ENCODE measurements at places on chromosomes 7 and 10.

GRCh38 chr10:70659306-70659705, 13.0 kb upstream of the ADAMTS14 start:
- peak; percentile 21 for DNase-seq

GRCh38 chr7:89017695-89018094, 222.2 kb upstream of the TEX47 start:
- DNase-seq, result no peak

GRCh38 chr10:88118729-88119128, 255.3 kb downstream of the PTEN start:
- no peak for DNase-seq

GRCh38 chr10:27319752-27320431, 79.3 kb upstream of the ACBD5 start:
- no peak for DNase-seq

GRCh38 chr7:29102558-29103151, 43.7 kb downstream of the CPVL start:
- no peak for DNase-seq

GRCh38 chr7:36971515-36972139, 247.3 kb upstream of the AOAH start:
- no peak for DNase-seq

- no peak for DNase-seq
Measured at GRCh38 chr10:102696736-102697135, 17.5 kb downstream of the ARL3 start.

GRCh38 chr10:51877636-51878035, 178.2 kb upstream of the CSTF2T start:
- DNase-seq, result no peak

- no peak for DNase-seq
Measured at GRCh38 chr7:119748991-119749390, 524.0 kb upstream of the KCND2 start.

DNA sequence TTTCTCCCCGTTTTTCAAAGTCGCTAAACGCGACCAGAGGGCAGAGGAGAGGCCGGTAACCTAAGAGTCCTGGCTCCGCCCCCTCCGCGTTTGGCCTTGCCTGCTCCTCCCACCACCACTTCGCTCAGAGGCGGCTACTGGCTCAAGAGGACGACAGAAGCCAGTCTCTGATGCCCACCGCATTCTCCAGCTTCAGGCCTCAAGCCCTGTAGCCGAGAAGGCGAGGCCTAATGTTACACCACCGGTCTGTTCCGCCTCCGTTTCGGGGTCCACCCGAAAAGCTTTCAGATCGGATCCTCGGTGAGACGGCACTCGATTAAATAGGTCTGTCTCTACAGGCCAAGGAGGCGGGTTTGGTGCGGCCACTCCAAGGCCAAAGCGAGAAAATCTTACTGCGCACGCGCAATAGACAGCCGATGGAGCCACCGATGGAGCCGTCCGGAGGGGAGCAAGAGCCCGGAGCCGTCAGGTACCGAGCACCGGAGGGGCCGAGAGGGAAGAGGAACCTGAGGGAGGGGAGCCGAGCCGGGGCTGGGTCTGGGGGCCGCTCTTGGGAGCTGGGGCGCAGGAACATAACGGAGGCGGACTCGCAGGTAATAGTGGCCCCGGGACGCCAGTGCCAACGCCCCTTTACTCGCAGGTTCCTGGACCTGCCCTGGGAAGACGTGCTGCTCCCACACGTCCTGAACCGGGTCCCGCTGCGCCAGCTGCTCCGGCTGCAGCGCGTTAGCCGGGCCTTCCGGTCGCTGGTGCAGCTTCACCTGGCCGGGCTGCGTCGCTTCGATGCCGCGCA, at the start of gene FBXL15:
Gene FBXL15 (plus strand): TSS at position 123 of the 793 bp plus-strand sequence. CDS start 294 bp downstream, at position 417.
- DNase-seq, result peak; percentile 86
